ENCODE measurements at places on chromosomes 6 and 20. TPM values are rescaled to one million over a fixed set of nuclear protein-coding genes. Genes with fewer than 3 reads are reported as not detected.

The LY6G6D gene
- total RNA-seq: not detected

The DLL1 gene
- total RNA-seq: 0.26 TPM

The PTCRA gene
- total RNA-seq: not detected

The KCNK16 gene
- total RNA-seq: not detected

The SRSF12 gene
- total RNA-seq: not detected

DNA sequence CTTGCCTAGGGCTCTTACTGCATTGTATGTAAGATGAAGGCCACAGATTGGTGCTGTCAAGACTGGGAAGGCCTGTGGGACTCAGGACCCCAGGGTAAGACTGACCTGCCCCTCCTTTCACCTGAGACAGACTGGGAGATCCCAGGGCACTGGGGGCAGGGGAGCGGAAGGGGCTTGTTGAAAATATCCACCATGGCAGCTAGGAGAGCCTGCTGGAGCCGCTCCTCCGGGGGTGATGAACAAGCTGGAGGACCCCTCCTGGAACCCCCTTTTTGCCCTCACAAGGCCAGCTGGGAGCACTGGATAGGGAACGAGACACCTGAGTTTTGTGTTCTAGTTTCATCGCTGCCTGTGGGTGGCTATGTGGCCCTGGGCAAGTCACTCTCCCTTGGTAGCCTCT is 9.2 kb upstream of the SDCBP2 start:
- DNase-seq: no peak

DNA sequence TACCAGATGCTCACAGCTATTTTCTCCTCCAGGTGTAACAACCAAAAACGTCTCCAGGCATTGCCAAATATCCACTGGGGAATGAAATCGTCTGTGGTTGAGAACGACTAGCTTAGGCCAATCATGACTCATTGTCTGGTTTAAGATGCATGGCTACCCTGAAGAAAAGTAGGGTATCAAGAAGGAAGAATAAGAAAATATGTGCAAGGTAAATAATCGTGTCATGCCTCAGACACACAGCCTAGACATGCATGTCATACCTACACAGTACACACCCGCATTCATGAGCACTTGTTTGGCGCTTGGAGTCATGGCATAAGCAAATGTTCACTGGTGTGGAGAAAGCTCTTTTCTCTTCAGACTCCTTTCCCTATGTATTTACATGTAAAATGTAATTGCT is 745.7 kb downstream of the MAFB start:
- no peak for DNase-seq

DNA sequence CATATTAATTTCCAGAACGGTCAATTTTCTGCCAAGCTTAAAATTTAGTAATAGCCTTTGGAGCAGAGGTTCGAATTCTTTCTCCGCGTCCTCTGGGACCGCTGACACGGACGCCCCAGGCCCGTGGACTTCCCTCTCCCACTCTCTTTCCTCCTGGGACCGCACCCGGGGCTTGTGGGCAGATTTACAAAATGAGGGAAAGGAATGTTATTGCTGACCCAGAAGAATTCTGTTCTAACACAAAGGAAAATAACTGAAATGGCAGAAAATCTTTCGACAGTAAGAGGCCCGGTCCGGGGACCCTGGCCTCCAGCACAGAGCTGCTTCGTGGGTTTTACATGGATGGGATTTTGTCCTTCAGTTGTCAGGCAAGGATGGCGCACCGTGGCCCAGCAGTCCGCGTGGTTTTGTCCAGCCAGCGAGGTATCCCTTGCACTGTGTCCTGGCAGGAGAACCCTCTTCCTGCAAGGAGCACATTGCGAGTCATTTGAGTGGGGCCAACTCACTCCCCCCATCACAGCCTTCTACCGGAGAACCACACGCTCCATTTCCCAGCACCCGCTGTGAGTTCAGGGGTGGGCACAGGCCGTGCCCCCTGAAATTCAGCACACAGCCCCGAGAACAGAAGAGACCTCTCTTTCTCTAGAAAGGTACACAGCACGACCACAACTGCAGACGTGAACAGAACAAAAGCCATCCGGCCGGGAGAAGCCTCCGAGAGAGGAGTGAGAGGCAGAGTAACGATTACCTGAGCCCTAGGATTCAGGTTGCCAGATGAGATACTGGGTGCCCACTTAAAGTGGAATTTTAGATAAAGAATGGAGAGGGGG is 106.0 kb upstream of the AFDN start:
- no peak for DNase-seq

DNA sequence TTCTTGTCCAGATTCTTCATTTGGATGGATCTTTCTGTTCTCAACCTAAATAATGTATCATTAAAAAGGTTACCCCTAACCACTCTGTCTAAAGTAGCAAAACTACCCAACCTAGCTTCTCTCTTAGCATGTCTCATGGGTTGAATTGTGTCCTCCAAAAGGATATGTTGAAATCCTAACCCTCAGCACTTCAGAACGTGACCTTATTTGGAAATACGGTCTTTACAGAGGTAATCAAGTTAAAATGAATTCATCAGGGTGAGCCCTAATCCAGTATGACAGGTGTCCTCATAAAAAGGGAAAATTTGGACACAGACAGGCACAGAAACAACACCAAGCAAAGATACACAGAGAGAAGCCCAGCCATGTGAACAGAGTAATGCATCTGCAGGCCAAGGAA is 6.1 kb upstream of the FRK start:
- DNase-seq: no peak

DNA sequence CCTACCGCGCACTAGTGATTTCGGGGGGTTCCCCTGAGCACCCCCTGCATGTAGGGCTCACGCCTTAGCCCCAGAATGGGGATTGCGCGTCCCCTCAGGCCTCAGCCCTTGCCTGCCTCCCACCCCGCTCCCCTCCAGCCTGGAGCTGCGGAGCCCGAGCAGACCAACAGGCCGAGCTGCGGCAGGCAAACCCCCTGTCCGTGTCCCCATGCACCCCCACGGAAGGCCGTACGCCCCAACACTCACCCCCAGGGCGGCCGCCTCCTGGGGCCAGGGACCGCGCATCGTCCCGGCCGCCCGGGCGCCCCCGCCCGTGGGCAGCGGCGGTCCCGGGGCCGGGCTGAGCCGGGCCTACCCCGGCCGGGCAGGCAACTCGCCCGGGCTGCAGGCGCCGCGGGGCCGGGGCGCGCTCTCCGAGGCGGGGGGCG is 1.2 kb upstream of the KCNB1 start:
- DNase-seq: no peak

DNA sequence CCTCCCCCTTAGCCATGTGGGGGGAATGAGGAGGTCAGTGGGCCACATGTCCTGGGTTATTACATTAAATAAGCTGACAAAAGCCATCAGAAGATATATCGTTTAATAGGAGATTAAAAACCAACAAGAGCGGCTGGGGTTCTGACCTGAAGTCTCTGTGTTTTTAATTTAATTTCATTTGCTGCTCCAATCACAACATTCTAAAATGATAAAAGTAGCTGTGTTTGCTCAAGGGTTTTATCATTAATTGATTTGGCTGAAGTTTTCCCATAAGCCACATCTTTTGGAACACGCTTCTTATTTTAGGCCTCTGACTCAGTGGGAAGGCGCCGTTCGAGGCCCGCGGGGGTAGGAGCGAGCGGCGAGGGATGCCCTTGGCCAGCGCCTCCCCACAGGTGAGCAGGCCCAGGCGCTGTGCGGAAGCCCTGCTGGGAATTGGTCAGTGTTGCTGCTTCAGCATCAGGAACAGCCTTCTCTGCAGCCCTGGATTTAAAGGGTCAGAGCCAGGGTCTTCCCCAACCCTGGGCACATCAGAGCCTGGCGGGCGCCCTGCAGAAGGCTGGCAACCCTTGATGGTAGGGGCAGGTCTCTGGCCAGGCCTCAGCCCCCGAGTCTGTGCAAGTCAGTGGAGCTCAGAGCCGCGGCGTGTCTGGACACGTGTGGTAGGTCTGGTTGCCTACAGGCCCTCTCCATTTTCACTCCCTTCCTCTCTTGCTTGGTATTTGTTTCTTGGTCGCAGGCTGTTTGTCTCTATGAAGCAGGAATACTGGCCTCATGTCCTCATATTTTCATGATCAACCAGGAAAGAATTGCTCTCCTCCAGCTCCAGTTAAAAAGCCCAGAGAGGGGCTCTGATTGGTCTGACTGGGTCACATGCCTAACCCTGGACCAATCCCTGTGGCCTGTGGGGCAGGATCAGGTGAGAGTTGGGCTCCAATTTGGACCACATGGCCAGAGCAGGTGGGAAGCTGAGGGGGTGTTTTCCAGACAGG is 30.9 kb upstream of the MLN start:
- DNase-seq: no peak

- peak; percentile 72 for DNase-seq
Measured at GRCh38 chr6:43368259-43369160, 937 bp downstream of the ZNF318 start.

Measured in Karpas-422 (cell line).